ENCODE measurements at places on chromosomes 6 and 20. TPM values are rescaled to one million over a fixed set of nuclear protein-coding genes. Genes with fewer than 3 reads are reported as not detected.

FAM217A gene
- polyA plus RNA-seq, result 0.96 TPM

BTN1A1 gene
- polyA plus RNA-seq, result 0.22 TPM

HLA-DRB5 gene
- 3.0 TPM for polyA plus RNA-seq

APCDD1L gene
- 5.9 TPM for polyA plus RNA-seq

GRM4 gene
- polyA plus RNA-seq, result 2.2 TPM

MCCD1 gene
- polyA plus RNA-seq, result not detected

PXMP4 gene
- 9.1 TPM for polyA plus RNA-seq

KIAA0408 gene
- 16.1 TPM for polyA plus RNA-seq

JPH2 gene
- polyA plus RNA-seq, result 105 TPM

ZBTB46 gene
- 18.1 TPM for polyA plus RNA-seq

HLA-DQB1 gene
- 1.6 TPM for polyA plus RNA-seq

SPATA25 gene
- polyA plus RNA-seq, result 10.3 TPM

RHAG gene
- polyA plus RNA-seq, result 0.80 TPM

EFCAB8 gene
- polyA plus RNA-seq, result 0.24 TPM

FGD2 gene
- polyA plus RNA-seq, result 3.8 TPM

- no peak for DNase-seq
These were observed 304.2 kb downstream of the TFAP2C start for GRCh38 chr20:56933331-56933698.

- no peak for DNase-seq
These were observed 41.9 kb upstream of the SIM1 start for GRCh38 chr6:100506651-100507050.

GRCh38 chr6:29811377-29811776 is 16.2 kb upstream of the HLA-G start:
- DNase-seq, result no peak

- DNase-seq, result no peak
These were observed 97.5 kb downstream of the AIG1 start for GRCh38 chr6:143158113-143158581.

GRCh38 chr6:166476061-166476591 is 93.4 kb upstream of the MPC1 start:
- no peak for DNase-seq

DNA sequence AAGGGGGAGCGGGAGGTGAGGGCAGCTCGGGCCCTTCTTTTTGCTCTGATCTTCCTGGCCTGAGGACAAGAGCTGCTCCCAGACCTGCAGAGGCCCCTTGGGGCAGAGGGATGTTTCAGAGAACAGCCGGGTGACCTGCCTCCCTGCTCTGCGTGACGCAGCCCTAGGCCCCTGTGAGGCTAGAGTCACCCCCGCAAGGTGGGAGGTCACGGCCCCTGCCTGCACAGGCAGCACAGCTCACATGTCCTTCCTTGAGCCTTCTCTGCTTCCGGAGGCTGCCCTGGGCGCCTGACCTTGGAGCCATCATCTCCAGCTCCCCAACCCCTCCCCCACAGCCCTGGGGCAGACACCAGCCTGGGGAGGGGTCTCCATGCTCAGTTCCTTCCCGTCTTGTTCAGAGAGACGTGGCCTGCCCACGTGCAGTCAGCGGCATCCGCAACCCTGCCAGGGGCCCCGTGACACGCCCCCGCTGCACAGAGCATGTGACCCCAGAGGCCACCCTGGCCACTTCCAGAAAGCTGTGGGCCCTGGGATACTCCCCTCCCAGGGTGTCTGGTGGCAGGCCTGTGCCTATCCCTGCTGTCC is at the start of gene BIRC7:
Gene BIRC7, plus strand, starts transcription at position 507 of the 585 bp plus-strand sequence. CDS start 192 bp downstream, outside the sequence.
- no peak for DNase-seq

GRCh38 chr6:76230711-76231110 is 158.2 kb upstream of the IMPG1 start:
- no peak for DNase-seq

- no peak for DNase-seq
These were observed 207.9 kb downstream of the ERMARD start for GRCh38 chr6:169959136-169960002.

DNA sequence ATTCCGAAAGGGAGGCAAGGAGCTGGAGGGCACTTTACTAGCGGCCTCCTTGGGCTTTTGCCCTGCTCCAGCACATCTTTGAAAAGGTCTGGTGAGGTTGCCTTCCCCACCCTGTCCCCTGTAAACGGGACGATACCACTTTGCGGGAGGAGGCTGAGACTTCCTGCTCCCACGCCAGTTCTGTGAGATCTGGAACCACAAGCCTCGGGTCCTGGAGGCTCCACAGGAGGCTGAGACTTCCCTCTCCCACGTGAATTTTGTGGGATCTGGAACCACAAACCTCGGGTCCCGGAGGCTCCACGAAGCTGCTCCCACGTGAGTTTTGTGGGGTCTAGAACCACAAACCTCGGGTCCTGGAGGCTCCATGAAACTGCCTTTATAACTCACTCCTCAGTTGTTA is 209.3 kb downstream of the DLL1 start:
- no peak for DNase-seq

DNA sequence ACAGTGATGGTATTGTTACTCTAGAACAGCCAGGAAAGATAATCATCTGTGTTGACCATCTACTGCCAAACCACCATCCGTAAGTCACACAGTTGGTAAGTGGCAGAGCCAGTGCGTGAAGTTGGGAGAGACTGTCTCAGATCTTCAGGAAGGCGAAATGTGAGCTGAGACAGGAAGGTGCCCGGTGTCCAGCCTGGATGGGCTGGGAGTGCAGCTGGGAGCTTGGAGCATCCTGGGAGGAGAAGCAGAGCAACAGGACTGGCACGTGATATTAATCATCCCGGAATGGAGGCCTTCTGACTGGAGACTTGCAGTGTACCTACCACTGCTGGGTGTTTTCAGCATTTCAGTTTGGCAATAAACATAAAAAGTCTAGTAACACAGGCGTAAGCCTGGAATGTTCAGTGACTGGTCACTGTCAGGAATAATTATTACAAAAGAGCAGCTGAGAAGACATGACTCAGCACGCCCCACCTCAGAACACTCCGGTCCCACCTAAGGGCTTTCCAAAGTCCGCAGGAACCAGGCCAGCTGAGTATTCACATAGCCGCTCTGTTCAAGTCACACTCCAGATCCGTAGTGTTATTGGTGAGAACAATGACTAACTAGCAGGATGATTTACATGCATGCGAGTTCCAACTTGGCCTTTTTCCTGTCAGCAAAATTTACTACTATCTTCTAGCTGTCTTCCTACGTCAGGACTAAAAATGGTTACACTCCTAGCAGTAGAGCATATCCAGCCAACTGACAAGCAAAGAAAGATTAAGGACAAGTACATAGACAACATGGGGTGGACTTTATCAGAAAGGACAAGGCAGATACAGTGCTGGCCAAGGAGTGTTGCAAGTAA is 45.1 kb upstream of the PNRC1 start:
- no peak for DNase-seq

DNA sequence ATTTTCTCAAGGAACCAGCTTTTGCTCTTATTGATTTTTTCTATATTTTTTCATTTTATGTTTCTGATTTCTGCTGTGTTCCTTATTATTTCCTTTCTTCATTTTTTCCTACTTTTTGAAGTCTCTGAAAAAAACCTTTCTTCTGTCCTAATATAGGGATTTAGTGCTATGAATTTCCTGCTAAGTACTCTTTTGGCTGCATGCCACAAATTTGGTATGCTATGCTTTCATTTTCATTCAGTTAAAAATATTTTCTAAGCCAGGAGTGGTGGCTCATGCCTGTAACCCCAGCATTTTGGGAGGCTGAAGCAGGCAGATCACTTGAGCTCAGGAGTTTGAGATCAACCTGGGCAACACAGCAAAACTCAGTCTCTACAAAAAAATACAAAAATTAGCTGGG is 30.6 kb downstream of the SIRPD start:
- no peak for DNase-seq

- no peak for DNase-seq
These were observed 392.4 kb upstream of the HS3ST5 start for GRCh38 chr6:114735025-114735735.

GRCh38 chr6:130973521-130974277 is 89.3 kb downstream of the EPB41L2 start:
- DNase-seq, result no peak

DNA sequence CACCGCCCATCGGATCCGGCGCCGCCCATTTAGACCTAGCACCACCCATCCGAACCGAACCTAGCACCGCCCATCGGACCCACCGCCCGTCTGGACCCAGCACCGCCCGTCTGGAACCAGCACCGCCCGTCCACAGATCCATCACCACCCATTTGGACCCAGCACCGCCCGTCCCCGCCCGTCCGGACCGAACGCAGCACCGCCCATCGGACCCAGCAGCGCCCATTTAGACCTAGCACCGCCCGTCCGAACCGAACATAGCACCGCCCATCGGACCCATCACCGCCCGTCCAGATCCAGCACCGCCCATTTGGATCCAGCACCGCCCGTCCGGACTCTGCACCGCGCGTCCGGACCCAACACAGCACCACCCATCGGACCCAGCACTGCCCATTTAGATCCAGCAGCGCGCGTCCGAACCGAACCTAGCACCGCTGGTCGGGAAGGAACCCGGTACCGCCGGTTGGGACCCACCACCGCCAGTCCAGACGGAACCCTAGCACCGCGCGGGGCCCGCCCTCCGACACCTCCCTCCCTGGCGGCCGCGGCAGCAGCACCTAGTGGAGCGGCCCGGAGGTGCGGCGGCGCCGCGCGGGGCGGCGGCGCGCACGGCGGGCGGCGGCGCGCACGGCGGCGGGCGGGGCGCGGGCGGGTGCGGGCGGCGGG is 348 bp upstream of the AFDN start:
- DNase-seq, result no peak

- no peak for DNase-seq
These were observed 51.3 kb upstream of the REV3L start for GRCh38 chr6:111534231-111534751.

DNA sequence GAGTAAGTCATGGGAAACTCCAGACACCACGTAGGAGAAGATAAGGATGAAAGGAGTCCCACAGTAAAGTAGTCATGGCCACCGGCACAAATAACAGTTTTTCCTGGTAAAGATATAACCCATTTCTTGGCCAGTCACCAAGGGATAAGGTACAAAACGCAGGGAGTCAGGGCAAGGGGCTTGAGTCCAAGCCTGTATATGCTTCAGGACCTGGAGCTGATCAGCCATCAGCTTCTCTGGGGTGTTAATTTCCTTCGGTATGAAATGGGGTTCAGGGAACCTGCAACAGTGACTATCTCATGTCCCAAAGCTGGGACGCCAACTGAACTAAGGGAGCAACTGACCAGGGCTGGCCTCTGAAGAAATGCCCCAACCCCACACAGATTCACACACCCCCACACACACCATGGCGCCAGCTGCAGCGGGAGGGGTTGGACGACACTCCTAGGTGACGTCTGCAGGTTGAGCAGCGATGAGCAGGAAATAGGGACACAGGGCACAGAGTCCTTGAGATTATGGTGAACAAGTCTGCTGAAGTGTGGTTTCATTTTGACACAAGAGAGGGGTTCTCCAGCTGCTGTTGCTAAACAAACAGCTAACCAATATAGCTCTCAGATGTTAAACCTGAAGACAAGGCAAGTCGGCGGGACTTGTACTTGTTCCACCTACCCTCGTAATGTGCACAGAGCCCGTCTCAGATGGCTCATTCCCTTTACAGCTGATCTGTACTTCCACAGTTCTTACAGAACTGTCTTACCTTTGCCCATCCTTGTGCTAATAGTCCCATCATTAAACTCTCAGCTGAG is 7.4 kb upstream of the ADTRP start:
- no peak for DNase-seq

DNA sequence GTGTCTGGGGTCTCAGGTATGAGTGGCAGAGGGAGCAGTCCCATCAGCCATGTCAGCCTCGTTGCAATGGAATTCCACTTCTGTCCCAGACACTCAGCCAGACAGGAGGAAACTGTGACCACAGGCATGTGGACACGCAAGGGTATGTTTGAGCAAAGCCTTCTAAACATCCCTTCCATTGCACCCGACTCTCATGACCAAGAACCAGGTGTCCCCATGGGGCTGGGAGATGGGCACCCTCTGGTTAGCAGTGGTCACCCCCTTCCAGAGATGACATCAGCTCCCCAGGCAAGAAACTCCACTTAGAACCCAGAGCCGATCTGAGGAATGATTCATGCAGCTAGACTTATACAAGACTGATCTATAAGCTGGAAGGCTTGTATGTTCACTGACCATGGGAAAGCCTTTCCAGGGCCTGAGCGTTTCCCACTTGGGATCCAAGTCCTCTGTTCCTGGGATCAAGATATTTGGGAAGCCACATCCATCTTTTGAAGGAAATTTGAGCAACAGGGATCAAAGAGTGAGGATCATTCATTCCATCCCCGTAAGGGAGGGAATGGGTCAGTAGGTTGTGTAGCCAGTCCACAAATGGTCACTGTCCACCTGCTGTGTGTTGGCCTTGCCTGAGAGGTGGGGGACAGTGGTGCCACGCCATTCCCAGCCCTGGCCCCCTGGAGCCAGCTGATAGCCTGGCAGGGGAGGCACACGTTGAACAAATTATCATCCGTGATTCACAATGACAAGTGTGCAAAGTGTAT is 3.9 kb upstream of the MRGBP start:
- DNase-seq, result no peak

GRCh38 chr20:12482661-12483060 is 526.1 kb upstream of the SPTLC3 start:
- peak; percentile 2 for DNase-seq

DNA sequence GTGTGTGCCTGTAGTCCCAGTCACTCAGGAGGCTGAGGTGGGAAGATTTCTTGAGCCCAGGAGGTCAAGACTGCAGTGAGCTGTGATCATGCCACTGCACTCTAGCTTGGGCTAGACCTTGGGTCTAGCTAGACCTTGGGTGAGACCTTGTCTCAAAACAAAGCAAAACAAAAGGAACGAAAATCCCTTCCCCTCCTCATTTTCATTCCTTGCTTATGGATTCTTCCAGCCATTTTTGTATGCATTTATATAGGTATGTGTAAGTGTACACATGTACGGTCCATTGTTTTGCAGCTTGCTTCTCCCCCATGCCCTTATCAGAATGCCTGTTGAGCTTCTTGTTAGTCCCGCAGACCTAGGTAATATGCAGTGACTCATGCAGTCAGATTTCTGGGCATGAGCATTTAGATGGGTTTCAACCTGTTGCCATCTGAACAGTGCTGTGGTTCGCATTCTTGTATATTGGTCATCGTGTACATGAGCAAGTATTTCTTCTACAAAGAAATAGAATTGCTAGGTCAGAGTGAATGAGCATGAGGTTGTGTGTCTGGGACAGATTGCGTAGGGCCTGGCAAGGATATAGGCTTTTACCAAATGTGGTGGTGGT is 73.2 kb downstream of the ATRN start:
- no peak for DNase-seq

GRCh38 chr6:23218751-23219150 is 649.4 kb downstream of the HDGFL1 start:
- no peak for DNase-seq

- no peak for DNase-seq
These were observed 153.5 kb downstream of the DLL1 start for GRCh38 chr6:170137176-170137891.

- DNase-seq, result no peak
These were observed 27.9 kb downstream of the TCF15 start for GRCh38 chr20:582204-582603.
